Tongue (tissue), 3 donors: ENCODE measurements at places on chromosomes 12 and 14. TPM values are rescaled to one million over a fixed set of nuclear protein-coding genes. Genes with fewer than 3 reads are reported as not detected.
A peak's percentile ranks its signal among the peaks of the same experiment; 100 is the strongest.

DNA sequence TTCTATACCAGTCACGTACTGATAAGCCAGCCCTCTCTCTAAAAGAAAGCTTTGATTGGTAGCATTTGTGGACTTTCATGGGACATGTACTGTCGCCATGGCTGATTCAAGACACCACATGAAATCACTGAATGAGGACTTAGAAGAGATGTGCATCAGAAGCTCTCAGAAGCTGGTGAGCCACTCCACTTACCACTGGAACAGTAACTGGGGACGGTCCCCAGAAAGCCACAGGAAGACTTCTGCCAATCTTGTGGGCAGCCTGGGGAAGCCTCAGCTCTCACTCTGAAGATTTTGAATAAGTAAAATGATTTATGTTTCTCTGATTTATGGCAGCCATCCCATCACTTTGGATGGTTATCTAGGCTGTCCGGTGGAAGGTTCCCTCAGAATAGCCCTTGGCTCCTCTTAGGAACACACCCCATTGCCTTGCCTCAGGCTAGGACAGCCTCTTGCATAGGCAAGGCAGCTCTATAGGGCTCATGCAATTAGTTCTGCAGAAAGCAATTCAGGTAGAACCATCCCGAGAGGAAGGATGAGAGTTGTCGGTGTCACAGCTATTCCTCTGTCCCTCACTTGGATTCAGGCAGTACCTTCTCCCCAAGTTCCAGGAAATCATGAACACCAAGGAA lies 9.8 kb downstream of the DHRS1 start:
- DNase-seq = no peak

DNA sequence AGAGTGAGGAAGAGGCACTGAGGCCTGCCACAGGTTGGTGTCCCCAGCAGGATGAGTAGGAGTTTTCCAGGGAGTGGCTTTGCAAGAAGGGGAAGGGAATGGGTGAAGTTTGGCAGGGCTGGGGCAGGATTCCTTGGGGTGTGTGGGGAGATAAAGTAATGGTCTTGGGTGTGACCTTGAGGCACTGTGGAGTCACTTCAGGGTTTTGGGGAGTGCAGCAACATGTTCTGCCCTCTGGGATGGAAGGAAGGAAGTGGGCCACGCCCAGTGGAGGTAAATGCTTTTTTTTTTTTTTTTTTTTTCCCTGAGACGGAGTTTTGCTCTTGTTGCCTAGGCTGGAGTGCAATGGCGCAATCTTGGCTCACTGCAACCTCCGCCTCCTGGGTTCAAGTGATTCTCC lies 108.9 kb downstream of the ADCK1 start:
- no peak for DNase-seq

DNA sequence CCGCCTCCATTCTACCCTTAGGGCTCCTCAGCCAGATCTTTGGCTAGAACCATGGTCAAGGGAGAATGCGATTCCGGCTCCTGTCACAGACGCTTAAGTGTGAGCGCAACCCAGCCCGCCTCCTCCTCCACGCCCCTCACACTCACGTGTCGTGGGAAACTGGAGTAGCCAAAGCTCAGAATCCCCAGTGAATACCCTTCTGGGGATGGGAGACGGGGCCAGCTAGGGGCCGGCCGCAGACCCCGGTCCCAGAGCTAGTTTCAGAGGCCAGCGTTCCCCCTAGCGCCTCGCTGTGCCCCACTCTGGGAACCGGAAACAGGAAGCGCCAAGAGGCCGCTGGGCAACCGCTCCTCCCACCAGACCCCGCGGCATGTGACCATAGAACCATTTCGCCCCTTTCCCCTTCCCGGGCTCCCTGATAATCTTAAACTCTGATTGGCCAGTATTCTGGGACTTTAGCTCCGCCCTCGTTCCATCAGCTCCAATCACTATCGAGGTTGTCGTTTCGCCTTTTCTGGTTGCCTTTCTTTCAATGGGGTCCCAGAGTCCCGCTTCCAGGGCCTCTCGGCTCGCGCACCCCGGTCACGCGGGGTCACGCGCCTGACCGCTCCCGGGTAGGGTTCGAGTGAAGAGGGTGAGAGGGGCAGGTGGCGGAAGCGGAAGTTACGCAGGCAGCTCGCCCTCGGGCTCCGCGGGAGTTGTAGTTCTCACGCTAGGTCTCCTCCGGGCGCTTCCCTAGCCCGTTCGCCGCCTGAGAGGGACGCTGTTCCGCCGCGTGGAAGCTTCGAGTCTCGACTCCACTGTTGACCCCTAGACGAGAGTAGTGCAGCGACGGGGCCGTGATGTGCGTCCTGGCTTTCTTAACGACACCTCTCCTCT lies at the start of gene M6PR:
Gene M6PR, minus strand, starts transcription at position 304 of the 879 bp plus-strand sequence. CDS start 3,241 bp downstream, outside the sequence.
- DNase-seq = peak; percentile 98

- DNase-seq = no peak
These were observed 53.1 kb downstream of the PDE3A start for GRCh38 chr12:20421421-20421820.

The MYH6 gene
- 3.3 TPM for total RNA-seq
